NT2/D1 (cell line): ENCODE measurements at places on chromosomes 4 and X.

DNA sequence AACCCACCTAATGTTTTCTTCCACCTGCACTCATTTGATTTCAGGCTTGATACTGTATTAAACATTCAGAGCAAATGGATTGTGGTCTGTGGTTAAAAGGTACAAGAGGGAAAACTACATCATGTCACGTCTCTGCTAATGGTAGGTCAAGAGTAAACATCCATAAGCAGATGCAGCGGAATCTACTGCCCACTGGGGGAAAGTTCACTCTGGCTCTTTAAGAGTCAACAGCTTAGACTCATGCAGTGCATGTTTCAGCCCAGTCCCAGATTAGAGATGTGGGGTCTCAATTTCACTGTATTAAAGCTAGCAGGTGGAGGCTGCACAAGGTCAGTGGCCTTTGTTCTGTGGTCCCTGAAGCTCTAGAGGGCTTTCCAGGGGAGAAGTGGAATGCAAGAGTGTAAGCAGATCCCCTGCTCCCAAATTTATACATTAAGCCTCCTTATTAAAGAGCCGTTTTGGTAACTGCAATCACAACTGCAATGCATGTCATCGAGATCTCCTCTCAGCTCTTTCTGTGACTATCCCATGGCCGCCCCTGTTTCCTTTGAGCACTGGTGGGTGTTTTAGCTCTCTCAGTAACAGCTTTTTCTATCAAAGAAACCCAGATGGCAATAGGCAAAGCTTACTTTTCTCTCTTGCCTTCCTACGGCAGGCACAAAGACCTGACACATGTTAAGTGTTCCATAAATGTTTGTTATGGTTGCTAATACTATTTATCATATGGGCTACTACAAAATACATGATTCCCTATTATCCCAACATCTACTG, 53.4 kb downstream of the LDB2 start:
- DNase-seq, result no peak

DNA sequence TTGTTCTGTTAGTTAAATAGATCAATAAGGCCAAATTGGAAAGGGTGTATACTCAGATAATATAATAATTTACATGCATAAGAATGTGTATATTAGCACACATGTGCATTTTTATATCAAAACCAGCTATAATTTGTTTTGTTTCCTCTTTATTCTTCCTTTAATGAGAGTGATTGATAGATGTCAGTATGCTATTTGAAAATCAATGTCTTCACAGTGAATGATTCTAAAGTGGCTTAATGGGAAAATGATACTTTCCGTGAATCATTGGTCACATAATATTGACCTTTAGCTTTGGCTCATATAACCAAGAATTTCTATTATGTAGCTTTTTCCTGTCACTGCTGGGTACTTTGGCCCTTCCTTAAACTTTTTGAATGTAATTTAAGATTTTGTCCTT, 48.6 kb downstream of the PLS3 start:
- DNase-seq, result no peak

DNA sequence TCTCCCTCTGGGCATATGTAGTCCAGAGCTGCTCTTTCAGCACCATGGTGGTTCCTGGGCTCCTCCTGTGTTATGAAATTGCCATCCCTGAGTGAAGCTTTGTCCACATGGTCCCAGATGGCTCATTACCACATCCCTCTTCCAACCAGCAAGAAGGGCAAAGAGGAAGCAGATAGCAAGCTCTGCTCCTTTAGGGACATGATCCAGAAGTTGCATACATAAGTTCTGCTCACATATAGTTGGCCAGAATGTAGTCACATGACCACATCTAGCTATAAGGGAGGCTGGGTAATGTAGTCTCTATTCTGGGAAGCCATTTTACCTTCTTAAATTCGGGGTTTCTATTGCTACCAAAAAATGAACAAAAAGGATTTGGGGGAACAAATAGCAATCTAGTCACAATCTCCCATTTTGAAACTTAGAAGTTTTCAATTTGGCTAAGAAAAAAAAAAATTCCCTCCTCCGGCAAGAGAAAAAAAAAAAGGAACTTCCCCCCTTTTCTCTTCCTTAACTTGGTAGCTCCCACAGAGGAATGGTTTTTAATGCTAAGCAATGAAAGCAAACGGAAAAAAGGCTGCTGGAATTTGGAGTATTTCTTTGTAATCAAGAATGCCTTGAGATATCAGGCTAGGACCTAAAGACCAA, 88.2 kb upstream of the USP9X start:
- DNase-seq, result peak; percentile 50

GRCh38 chr4:94363136-94363655, 20.6 kb upstream of the HPGDS start:
- no peak for DNase-seq

DNA sequence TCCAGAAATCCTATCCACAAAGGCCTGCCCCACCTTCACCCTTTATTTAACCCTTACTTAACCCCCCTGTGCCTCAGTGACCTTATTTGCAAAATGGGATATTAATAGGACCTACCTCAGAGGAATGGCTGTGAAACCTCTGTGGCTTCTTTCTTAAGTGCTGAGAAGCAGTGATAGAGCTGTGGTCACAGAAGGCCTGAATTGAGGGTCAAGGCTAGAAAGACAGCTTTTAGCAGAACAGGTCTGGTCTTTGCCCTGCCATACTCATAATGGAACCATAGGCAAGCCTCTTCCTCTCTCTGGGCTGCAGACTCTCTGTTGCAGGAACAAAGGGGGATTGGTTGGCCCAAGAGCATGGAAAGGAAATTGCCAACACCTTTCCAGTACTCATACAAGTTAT, 63.5 kb upstream of the MAMLD1 start:
- no peak for DNase-seq

GRCh38 chr4:81424816-81425755, 46.6 kb downstream of the RASGEF1B start:
- DNase-seq, result no peak

DNA sequence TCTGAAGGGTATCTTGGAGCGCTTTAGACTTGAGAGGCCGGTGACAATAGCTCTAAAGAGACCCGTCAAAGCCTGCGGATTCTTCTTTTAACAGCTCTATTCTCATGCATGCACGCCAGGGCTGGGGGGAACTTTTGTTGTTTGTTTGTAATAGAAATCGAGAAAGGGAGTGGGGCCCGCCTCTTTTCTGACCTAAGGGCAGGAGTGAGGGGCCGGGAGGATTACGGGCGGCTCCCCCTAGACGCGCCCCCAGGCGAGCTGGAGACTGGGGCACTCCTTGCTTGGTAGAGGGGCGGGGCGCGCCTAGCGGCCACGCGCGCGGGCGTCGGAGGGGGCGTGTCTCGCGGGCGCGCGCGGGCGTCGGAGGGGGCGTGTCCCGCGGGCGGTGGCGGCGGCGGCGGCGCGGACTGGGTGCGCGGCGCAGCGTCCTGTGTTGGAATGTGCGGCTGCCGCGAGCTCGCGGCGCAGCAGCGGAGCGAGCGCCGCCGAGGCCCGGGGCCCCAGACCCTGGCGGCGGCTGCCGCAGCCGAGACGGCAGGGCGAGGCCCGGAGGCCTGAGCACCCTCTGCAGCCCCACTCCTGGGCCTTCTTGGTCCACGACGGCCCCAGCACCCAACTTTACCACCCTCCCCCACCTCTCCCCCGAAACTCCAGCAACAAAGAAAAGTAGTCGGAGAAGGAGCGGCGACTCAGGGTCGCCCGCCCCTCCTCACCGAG, at the start of gene REST:
Gene REST, plus strand, starts transcription at position 412 of the 717 bp plus-strand sequence. CDS start 2,739 bp downstream, outside the sequence.
- peak; percentile 94 for DNase-seq

DNA sequence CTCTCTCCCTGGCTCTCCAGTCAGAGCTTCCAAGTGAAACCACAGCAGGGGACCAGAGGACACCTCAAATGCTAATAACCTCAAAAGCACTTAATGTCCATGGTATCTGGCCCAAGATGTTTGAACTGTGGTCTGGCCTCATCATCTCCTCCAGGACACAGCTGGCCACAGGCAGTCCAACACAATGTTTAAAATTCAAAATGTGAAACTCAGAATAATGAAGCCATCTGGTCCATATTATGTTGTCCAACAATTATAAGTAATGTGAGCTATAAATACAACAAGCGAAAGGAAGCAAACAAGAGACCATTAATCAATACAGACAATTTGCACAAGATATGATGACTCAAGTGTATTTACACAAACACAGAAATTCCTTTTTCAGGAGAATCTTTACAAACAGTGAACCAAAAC, 90.7 kb upstream of the S100G start:
- no peak for DNase-seq

DNA sequence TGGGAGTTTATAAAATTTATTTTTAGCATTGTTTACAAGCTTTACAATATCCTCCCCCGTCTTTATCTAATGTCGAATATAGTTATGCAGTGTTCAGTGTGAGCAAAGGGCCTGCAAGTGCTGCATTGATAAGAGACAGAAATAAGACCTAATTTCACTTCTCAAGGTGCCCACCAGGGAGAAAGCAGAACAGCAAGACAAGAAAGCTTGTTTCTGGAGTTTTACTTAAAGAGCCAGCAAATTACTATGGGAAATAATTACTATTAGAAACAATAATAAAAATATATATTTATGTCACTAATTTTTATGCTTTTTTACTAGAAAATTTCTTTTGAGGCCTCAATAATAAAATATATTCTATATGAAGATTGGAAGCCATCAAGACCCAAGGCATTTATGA, 2677.7 kb downstream of the ARAP2 start:
- no peak for DNase-seq

- no peak for DNase-seq
Measured at GRCh38 chrX:151167791-151168345, 8.5 kb upstream of the GPR50 start.

GRCh38 chrX:132480581-132481203, 8.1 kb downstream of the MBNL3 start:
- no peak for DNase-seq

DNA sequence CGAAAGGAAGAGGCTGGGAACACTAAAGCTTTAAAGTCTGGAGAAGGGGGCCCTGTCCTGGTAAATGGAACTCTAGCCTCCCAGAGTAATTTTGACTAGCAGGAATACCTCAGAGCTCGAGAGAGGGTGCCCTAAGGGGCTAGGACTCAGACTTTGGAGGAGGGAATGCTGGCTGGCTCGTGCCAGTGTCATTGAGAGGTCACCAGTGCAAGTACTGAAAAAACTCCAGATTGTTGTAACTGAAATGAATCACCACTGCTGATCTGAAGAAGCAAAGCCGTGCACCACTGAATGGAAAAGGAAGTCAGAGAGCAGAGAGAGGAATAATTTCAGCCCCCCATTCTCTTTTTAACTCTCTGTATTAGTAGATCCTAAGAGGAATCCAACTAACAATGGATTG, 690.2 kb downstream of the FAT4 start:
- DNase-seq, result no peak

GRCh38 chrX:133633162-133633561, 217.9 kb upstream of the GPC4 start:
- DNase-seq, result no peak

DNA sequence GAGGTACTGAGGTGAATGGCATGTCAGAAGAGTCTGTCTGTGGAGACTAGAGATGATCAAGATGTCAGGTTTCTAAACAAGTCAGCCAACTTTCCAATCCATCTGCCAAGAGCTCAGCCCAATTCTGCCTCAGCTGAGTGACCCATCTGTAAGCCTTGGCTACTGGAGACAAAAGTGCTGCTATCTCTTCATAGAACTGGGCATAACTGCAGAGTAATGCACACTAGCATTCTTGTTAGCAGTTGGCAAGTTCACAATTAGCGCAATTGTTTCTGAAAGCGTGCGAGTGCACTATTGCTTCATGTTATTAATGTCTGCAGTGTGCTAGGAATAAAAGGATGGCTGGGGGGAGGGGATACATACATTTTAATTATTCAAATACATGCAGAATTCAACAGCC, 32.9 kb upstream of the SH3D19 start:
- DNase-seq, result no peak

DNA sequence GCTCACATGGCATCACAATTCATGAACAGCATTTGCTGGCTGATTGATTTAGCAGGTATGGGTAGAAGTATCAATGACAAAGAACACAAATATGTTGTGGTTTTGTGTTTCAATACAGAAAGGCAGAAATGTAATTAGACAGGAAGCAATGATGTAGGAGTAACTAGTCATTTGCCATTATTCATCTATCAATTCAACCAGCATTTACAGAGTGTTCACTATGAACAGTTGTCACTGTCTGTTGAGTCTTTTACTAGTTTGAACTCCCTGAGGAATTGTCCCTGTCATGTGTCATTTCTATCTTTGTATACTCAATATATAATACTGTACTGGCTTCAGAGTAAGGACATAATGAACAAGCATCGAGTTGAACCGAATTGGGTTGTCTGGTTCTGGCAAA, 51.5 kb upstream of the ARHGAP24 start:
- no peak for DNase-seq

GRCh38 chr4:150072906-150073714, 5.1 kb upstream of the DCLK2 start:
- DNase-seq, result no peak

DNA sequence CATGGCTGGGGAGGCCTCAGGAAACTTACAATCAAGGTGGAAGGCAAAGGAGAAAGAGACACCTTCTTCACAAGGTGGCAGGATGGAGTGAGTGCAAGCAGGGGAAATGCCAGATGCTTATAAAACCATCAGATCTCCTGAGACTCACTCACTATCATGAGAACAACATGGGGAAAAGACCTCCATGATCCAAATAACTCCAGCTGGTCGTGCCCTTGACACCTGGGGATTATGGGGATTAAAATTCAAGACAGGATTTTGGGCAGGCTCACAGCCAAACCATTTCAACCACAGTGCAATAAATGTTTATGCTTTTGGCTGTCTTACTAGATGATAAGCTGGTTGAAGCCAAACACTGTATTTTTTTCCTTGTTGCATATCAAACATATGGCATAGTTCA, 1112.4 kb downstream of the STIM2 start:
- no peak for DNase-seq

- DNase-seq, result no peak
Measured at GRCh38 chr4:128810331-128810870, 901 bp downstream of the JADE1 start.

GRCh38 chr4:99117876-99118693, 26.0 kb downstream of the ADH4 start:
- no peak for DNase-seq

- no peak for DNase-seq
Measured at GRCh38 chr4:55031158-55031557, 94.2 kb downstream of the KDR start.

- no peak for DNase-seq
Measured at GRCh38 chr4:187656959-187657358, 338.6 kb upstream of the ZFP42 start.

DNA sequence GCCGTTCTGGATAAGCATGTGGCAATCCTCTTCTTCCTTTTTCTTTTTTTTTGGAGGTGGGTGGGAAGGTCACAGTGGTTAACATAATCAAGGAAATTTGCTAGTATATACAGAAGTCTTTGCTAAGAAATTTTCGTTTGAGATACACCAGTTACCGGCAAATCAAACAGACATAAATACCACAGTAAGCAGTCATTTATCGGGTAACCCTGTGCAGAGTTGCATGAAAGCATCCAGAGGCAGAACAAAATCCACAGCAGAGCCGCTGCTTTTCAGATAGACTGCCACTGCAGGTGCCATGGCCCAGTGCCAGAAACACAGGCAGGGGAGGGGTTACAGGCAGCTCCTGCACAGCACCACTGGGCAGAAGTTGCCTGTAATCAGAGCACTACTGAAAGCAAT, 179.1 kb upstream of the MAB21L2 start:
- no peak for DNase-seq

GRCh38 chrX:123648028-123648810, 84.6 kb downstream of the THOC2 start:
- DNase-seq, result peak; percentile 57

- DNase-seq, result no peak
Measured at GRCh38 chr4:15776871-15777648, 1.1 kb upstream of the CD38 start.

GRCh38 chrX:17435476-17435875, 60.5 kb downstream of the NHS start:
- DNase-seq, result no peak
